ENCODE measurements at places on chromosomes 13 and 19.

- DNase-seq, result no peak
Measured at GRCh38 chr13:90763476-90764150, 583.9 kb upstream of the MIR17HG start.

DNA sequence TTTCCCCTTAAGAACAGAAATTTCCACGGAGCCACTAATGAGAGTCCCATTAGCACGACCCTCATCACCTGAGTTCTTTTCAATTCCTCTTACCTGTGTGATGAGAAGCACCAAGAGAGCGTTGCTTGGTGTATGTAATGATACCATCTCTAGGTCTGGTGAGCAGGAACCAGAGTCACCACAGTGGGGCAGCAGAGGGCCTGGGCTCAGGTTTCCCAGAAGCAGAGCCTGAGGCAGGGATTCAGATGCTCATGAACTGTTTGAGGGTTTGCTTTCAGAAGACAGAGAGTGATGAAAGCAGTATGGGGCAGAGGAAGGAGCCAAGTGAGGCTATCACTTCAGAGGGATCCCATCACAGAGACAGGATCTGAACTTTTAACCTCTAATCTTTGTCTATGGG lies 3.1 kb upstream of the PTPRH start:
- no peak for DNase-seq

DNA sequence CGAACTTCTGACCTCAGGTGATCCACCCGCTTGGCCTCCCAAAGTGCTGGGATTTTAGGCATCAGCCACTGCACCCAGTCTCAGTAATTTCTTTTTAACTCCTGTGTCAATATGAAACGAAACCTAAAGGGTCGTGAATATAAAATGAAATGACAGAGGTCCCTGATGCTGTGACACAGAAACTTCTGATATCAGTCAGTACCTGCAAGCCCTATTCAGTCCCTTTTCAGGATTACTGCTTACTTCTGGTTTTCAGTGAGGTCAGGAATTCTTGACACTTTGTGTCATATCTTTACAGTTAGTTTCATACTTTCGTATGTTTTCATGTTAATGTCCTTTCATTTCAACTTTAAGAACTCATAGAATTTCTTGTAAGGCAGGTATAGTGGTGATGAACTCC lies 58.7 kb downstream of the RNF17 start:
- no peak for DNase-seq

GRCh38 chr19:54133312-54133956 lies 4.1 kb upstream of the CNOT3 start:
- DNase-seq, result no peak

DNA sequence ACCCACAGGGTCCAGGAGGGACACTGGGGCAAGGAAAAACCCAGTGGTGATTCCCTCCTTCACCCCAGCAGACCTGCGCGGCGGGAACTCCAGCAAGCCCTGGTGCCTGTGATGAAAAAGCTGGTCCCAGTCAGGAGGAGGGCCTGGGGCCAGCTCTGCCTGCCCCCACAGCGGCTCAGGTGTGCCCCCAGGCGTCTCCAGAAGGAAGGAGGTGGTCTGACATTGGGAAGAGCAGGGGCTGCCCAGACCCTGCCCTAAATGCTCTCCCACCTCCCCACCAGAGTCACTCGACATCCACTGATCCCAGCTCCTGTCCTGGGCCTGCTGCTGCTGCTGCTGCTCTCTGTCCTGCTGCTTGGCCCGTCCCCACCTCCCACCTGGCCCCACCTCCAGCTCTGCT lies 6.2 kb downstream of the PTH2 start:
- no peak for DNase-seq

DNA sequence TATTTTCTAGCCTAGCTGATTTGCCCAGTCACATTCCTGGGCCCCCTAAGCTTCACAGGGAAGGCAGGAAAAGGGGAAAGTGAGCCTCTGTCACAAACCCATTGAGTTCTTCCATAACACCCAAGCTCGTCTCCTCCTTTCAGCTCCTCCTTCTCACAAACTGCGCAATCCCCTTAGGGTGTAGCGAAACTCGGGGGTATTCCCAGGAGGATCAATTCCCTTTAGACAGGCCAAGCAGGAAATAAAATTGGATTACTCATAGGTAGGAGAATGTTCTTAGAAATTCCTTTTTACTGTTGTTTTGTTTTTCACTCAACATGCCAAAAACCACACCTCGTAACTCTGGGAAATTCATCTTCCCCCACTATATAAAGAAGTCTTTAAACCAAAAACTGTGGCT lies 139.3 kb downstream of the IRS2 start:
- DNase-seq, result no peak

GRCh38 chr19:46202426-46202825 lies 27.1 kb upstream of the IGFL1 start:
- DNase-seq, result no peak

GRCh38 chr19:48959341-48960239 lies 4.9 kb downstream of the BAX start:
- no peak for DNase-seq

DNA sequence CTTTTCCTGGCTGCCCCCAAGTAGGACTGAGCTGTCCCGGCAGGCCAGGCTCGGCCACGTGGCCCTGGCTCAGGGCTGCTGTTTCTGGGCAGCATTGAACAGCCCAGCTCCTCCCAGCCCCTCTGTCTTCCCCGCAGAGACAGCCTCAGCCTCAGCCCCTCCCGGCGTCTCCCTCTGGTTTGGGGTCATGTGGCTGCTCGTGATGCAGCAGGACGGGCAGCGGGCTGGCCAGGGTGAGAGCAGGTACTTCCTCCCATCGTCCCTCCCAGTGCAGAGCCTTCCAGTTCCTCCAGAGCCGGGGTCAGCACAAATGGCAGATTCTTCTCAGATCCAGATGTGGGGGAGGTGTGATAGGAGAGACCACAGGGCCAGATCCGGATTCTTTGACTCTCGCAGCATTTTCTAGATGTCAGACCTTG lies 114.6 kb downstream of the KDM4B start:
- DNase-seq, result no peak

DNA sequence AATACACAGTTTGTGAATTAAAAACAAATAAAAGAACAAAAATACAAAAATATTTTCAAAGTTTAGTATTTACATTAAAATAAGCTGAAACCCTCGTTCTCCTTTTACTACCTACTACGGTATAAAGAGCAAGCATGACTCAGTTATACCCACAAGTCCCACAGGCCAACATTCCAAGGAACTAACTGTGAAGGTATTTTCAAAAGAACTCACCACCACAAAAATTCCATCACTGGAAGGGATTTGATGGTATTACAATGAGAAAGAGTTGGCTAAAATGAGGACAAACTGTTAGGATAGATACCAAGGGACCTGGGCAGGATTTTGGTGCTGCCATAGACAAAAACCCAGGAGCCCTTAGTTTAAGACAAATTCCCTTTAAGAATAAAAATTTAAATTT lies 122.7 kb downstream of the TBC1D4 start:
- no peak for DNase-seq

GRCh38 chr19:2974342-2975041 lies 2.9 kb upstream of the TLE6 start:
- no peak for DNase-seq

- no peak for DNase-seq
Measured at GRCh38 chr13:71148396-71148795, 718.6 kb downstream of the DACH1 start.

DNA sequence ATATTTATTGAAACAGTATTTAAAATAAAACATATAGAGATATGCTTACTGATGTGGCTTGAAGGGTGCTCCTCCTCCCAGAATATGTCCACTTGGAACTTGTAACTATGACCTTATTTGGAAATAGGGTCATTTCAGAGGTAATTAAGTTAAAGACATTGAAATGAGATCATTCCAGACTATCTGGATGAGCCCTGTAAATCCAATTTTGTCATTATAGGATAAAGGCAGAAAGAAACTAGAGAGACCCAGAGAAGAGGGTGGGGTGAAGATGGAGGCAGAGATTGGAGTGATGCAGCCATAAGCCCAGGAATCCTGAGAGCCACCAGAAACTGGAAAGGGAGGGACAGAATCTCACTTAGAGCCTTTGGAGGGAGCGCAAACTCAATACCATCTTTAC lies 243.2 kb downstream of the OXGR1 start:
- DNase-seq, result no peak

- no peak for DNase-seq
Measured at GRCh38 chr19:29658221-29658991, 6.9 kb upstream of the PLEKHF1 start.

DNA sequence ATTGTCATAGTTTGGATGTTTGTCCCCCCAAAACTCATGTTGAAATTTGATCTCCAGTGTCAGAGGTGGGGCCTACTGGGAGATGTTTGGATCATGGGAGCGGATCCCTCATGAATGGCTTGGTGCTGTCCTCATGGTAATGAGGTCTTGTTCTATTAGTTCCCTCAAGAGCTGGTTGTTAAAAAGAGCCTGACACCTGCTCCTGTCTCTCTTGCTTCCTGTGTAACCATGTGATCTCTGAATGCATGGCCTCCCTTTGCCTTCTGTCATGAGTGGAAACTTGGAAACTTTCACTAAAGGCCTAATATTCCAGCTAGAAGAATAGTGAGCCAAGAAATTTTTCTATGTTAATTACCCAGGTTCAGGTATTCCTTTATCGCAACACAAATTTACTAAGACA lies 311.4 kb upstream of the ATXN8OS start:
- no peak for DNase-seq

DNA sequence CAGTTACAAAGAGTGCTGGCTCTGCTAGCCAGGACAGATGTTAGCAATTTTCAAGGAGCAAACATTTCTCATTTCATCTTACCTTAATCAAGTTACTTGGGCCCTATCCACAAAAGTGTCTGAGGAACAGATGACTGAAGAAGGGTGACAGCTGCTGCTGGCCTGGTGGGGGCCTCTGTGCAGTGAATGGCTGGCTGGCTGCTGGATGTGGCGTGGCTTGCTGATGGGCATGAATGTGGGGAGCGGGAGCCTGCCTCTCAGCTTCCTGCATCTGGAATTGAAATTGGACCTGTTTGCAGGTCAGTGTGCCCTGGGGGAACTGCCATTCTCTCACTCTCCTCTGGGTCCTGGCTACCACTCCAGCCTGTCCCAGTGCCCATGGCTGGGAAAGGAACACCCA lies 94.7 kb downstream of the RGCC start:
- DNase-seq, result no peak

DNA sequence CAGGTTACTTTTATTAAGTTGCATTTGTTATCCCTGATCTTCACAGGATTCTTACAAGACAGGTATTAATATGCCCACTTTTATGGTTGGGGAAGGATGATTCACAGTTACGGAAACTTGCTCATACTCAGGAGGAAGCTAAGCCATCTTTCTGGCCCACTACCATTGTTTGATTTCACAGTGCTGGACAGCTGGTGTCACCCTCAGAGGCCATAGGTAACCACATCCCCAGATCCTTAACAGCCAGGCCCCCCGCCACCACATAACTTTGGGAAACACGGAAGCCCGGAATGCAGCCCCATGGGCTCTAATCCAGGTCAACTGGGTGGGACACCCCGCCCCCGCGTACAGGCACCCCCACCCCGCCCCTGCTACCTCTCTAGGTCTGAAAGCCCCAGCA lies 119.7 kb downstream of the IRS2 start:
- no peak for DNase-seq

- no peak for DNase-seq
Measured at GRCh38 chr19:43318796-43319314, 34.6 kb upstream of the CD177 start.

- DNase-seq, result no peak
Measured at GRCh38 chr13:26784704-26785639, 24.4 kb upstream of the GPR12 start.

- DNase-seq, result no peak
Measured at GRCh38 chr13:26228096-26228495, 6.0 kb upstream of the RNF6 start.

DNA sequence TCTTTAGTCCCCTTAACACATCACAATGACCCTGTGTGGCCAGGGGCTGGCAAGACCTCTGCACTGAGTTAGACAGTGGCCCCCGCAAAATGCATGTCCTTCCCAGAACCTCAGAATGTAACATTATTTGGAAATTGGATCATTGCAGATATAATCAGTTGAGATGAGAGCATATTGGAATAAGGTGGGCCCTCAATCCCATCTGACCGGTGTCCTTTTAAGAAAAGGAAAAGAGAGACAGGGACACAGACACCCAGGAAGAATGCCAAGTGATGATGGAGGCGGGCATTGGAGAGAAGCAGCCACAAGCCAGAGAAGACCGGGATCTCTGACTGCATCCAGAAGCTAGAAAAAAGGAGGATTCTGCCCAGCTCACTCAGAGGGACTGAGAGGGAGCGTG lies 1.8 kb downstream of the FAM187B start:
- no peak for DNase-seq

- no peak for DNase-seq
Measured at GRCh38 chr19:21835429-21835809, 563 bp downstream of the ZNF43 start.

DNA sequence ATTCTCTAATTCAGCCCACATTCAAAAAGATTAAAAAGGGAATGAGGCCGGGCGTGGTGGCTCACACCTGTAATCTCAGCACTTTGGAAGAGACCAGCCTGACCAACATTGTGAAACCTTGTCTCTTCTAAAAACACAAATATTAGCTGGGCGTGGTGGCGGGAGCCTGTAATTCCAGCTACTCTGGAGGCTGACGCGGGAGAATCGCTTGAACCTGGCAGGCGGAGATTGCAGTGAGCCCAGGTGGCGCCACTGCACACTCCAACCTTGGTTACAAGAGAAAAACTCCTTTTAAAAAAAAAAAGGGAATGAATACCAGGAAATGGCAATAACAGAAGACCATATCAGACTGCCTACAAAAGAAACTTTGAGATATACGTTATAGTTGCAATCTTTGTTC lies 1244.5 kb downstream of the PCDH9 start:
- DNase-seq, result no peak

DNA sequence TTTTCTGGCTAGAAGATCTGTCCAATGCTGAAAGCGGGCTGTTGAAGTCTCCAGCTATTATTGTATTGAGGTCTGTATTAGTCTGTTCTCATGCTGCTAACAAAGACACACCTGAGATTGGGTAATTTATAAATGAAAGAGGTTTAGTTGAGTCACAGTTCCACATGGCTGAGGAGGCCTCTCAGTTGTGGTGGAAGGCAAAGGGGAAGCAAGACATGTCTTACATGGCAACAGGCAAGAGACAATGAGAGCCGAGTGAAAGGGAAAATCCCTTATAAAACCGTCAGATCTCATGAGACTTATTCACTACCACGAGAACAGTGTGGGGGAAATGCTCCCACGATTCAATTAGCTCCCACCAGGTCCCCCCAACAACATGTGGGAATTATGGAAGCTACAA lies 980.4 kb downstream of the SLITRK5 start:
- no peak for DNase-seq

- DNase-seq, result no peak
Measured at GRCh38 chr13:99199541-99200431, 868 bp upstream of the UBAC2 start.

DNA sequence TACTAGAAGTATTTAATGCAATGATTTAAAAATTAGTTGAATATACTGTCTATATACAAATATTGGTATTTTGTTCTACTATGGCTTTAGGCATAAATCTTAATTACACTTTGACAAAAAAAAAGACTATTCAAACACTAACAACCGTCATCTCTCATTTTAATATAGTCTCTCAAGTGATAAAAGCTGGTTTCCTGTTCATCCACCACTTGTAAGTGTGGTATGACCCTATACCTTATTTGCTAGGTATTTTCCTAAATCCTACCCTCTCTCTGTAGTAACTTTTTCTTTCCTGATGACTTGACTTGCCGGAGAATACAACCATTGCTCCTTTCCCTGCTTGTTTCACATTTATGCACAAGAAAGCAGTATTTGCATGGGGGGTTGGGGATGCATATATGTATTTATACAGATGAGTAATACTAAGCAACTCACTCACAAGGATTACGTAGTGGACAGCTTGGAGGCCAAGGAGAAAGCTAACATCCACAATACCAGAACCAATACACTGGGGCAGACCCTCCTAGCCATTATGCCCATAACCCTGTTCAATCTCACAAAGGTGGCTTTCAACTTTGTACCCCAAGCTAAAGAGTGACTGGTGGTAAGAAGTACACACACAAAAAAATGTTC lies 12.7 kb upstream of the EFNB2 start:
- DNase-seq, result no peak

Measured in NCI-H187 treated with DMSO at 0.1 percent for 48 hours (cell line).